ENCODE measurements at places on chromosomes 7 and 10. TPM values are rescaled to one million over a fixed set of nuclear protein-coding genes. Genes with fewer than 3 reads are reported as not detected.
A peak's percentile ranks its signal among the peaks of the same experiment; 100 is the strongest.

DNA sequence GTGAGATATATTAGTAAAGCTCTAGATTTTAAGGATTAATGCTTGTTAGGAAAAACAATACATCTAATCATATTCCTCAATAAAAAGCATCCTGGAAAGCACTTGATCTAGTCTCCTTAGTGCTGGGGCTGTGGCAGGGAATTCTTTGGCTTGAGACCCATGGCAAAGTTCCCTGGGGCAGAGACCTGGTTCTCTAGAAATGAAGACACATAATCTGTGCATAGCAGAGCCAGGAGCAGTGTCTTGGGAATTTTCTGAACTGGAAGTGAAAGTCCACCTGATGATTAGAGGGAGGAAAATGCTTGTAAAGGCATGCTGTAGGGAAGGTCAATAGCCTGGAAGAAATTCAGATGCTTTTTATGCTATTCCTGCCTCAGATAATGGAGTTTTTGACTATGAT, 247.4 kb downstream of the CDK14 start:
- DNase-seq, result no peak

- DNase-seq, result no peak
These were observed 190.4 kb downstream of the PTPRN2 start for GRCh38 chr7:158396982-158397862.

- DNase-seq, result peak; percentile 46
These were observed 138.8 kb downstream of the ADARB2 start for GRCh38 chr10:1598393-1599153.

- DNase-seq, result no peak
These were observed 2.8 kb downstream of the ZNF746 start for GRCh38 chr7:149494738-149495368.

GRCh38 chr10:131591936-131592335, 280.4 kb upstream of the TCERG1L start:
- no peak for DNase-seq

DNA sequence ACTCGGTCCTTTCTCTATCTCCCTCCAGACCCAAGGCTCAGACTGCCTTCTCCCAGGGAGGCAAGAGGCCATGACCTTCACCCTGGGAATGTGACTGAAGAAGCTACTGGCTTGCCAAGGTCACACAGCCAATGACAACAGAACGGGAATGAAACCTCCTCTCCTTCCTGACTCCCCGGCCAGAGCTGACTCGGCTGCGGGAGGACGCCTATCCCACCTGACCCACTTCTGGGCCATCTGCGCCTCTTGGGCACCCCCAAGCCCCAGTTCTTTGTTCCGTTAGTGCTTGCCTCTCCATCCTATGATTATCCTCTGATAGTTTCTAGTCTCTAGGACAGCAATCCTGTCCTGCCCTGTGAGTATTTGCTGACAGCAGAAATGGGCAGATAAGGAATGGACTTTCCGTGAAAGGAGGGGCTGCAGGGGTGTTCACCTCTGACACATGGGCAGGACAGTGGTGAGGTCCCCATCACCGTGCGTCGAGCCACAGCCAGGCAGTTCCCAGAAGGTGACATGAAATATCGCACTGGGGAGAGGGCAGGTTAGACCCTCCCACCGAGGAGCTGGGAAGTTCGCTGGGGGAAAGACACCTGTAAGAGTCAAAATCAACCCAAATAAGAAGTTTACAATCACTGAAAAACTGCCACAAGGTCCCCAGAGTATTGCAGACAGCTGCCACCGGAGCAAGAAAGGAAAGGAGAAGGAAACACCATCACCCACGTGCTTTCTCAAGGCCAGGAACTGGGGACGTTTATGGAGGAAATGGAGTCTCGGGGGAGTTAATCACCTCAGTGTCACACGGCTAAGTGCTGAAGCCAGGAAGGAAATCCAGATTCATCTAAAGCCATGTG, 63.0 kb downstream of the INSIG1 start:
- no peak for DNase-seq

GRCh38 chr10:86284355-86285105, 82.1 kb downstream of the GRID1 start:
- DNase-seq, result peak; percentile 28

GRCh38 chr10:8061274-8062211, 7.1 kb downstream of the GATA3 start:
- peak; percentile 86 for DNase-seq

EIF3B gene
- total RNA-seq, result 220 TPM

- DNase-seq, result no peak
These were observed 664.2 kb downstream of the NXPH1 start for GRCh38 chr7:9097565-9098060.

GRCh38 chr10:85642082-85642420, 724.5 kb downstream of the GRID1 start:
- DNase-seq, result no peak

CCSER2 gene
- total RNA-seq, result 29.8 TPM

DNA sequence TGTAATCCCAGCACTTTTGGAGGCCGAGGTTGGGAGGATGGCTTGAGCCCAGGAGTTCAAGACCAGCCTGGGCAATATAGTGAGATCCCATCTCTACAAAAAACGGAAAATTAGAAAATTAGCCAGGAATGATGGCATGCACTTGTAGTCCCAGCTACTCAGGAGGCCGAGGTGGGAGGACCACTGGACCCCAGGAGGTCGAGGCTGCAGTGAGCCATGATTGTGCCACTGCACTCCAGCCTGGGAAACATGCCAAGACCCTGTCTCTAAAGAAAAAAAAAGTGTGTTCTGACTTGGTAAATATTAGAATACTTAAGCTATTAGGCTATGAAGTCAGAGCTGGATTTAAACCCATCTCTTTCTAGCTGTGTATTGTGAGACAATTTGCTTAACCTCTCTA, 81.0 kb upstream of the KAT6B start:
- DNase-seq, result no peak

DNA sequence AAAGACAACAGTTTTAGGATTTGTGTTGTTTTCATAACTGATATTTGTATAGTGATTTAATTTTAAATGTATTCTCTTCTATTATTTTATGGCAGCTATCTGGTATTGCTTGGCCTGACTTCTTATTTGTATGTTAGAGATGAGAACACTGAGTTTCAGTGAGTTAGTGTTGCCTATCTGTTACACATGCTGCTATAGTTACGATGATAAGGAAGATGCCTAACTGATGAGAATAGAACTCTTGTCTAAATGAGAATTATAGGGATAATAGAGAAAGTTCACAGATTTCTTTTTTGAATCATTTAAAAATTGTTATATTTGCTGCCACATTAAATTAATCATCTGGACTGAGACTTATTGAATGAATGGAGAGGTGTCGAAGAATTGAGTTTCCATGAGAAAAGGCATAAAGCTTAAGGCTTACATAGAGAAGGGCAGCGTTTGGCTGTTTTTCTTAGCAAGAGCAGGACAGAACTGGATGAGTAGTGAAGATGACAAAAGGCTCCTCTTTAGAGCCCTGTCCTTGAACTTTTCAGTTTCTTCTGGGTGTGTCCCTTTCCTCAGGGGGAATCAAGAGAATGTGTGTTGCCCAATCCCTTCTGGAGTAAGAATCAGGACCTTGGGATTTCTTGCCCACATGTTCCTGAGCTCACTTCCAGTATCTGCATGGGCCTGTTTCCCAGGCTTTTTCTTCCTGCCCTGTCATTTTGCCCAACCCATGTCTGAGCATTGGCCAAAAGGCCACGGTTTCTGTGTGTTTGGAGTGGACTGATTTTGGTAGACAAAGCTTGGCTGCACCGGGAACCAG, 195.6 kb upstream of the CSTF2T start:
- DNase-seq, result no peak

- no peak for DNase-seq
These were observed 26.0 kb downstream of the PPP1R3A start for GRCh38 chr7:113892818-113893217.

INMT gene
- 1.4 TPM for total RNA-seq

OPN4 gene
- not detected for total RNA-seq

- DNase-seq, result peak; percentile 36
These were observed 120.3 kb downstream of the VIPR2 start for GRCh38 chr7:159024280-159024951.

- DNase-seq, result no peak
These were observed 620.5 kb upstream of the LRRN3 start for GRCh38 chr7:110470420-110470819.

DNA sequence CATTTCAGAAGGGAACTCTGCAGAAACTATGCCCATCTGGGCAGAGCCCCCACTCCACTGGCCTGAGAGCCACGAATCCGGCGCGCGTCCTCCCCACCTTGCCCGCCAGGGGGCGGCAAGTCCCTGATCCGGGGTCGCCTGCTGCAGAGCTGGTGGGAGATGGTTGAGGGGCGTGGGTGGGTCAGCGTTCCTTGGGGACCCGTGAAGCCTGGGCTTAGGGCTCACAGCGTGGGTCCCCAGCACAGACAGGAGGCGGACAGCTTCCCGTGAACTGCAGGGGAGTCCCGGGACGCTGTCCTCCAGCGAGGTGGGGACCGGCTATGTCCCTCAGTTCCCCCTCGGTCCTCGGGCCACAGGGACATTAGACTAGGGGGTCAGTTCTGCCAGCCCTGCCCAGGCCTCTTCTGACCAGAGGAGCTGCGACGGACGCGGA, 585 bp upstream of the POP7 start:
- DNase-seq, result peak; percentile 96

- no peak for DNase-seq
These were observed 516.7 kb upstream of the CELF2 start for GRCh38 chr10:10500937-10501336.

DNA sequence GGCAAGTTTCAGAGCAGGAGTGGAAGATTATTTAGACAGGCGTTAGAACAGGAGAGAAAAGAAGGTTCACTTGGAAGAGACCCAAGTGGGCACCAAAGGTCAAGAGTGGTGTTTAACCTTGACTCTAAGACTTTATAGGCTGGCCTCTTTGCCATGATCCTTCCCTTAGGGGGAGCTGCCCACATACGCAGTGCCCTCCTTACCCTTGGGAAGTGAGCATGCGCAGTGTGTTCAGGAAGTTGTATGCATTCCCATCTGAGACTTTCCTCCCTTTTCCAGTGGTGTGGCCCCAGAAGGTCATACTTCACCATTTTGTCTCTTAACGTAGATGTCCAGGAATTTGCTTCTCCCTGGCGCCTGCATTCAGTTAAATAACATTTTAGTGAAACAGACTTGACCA, 95.8 kb downstream of the CXCL12 start:
- DNase-seq, result no peak

DNA sequence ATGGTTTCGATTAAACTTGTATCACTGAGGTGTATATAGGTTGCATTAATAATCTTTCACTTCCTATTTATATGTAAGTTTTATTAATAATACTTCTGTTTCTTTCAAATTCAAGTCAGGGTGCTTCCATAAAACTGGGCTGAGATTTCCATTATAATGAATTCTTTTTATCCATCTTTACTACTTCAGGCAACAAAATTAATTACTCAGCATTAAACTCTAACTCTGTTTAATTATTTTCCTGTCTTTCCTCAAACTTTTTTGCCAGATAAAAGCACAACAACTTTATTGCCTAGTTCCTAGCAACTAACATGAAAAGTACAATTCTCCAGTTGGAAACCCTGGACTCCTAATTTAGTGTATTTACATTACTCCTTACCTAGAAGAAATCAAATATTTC, 3.0 kb upstream of the MINDY3 start:
- no peak for DNase-seq

GRCh38 chr7:106640368-106641141, 20.4 kb downstream of the CCDC71L start:
- no peak for DNase-seq

- DNase-seq, result no peak
These were observed 271.2 kb downstream of the INHBA start for GRCh38 chr7:41431671-41432070.

GRCh38 chr10:44567471-44567870, 182.6 kb upstream of the CXCL12 start:
- DNase-seq, result no peak

IL6 gene
- total RNA-seq, result 0.64 TPM

DNA sequence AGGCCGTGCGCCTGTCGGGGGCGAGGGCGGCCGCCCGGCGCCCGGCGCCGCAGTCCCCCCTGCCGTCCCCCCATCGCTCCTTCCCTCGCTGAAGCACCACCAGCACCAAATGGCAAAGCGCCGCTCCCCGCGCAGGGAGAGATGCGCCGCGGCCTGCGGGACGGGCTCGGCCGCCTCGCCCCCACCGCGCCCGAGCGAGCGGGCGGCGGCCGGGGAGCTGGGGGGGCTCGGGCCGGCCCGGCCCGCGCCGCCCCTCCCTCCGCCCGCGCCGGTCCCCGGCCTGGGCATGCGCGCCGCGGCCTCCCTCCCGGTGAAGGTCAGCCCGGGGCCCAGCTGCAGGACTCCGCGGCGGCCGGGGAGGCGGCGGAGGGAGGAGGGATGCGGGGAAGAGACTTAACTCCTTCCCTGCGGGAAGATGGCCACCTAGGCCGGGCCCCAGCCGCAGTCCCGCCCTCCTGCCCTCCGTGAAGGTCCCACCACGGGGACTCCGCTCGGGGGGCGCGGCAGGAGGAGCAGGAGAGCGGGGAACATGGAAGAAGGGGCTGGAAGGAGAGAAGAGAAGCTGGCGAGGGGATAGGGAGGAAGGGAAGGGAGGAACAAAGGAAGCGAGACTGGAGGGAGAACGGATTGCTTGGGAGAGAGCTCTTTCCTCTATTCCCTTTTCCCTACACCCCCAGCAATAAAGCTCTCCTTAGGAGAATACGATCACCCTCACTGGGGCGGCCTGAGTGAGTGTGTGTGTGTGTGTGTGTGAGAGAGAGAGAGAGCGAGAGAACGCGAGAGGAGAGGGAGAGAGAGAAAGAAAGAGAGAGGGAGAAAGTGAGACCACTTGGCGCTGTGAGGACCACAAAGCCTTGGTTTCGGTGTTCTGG, 3.4 kb upstream of the SMARCD3 start:
- peak; percentile 87 for DNase-seq

TAS2R4 gene
- total RNA-seq, result 1.3 TPM
